ENCODE measurements at places on chromosomes 7 and 10. TPM values are rescaled to one million over a fixed set of nuclear protein-coding genes. Genes with fewer than 3 reads are reported as not detected.

DNA sequence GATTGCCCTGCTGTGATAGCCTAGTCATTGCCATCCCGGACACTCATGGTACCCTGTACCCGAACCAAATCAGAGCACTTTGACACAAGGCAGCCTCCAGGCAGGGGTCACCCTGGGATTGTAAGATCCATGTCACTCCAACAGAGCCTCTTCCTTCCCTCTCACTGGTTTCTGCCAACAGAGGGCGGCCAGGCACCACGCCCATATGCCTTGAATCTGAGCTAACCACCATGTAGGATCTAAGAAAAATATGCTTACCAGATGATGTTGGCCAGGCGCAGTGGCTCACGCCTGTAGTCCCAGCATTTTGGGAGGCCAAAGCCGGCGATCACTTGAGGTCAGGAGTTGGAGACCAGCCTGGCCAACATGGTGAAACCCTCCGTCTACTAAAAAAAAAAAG lies 389.2 kb upstream of the KLF6 start:
- no peaks in the 10 kb centered on the region for H3K27me3 ChIP-seq
- DNase-seq = peak; percentile 25
- H3K4me1 ChIP-seq = no peaks in the 10 kb centered on the region
- peaks cover 5% of the 10 kb centered on the region for H3K36me3 ChIP-seq
- no peak overlapping the region for H3K27ac ChIP-seq
- H3K4me3 ChIP-seq = no peak overlapping the region

DNA sequence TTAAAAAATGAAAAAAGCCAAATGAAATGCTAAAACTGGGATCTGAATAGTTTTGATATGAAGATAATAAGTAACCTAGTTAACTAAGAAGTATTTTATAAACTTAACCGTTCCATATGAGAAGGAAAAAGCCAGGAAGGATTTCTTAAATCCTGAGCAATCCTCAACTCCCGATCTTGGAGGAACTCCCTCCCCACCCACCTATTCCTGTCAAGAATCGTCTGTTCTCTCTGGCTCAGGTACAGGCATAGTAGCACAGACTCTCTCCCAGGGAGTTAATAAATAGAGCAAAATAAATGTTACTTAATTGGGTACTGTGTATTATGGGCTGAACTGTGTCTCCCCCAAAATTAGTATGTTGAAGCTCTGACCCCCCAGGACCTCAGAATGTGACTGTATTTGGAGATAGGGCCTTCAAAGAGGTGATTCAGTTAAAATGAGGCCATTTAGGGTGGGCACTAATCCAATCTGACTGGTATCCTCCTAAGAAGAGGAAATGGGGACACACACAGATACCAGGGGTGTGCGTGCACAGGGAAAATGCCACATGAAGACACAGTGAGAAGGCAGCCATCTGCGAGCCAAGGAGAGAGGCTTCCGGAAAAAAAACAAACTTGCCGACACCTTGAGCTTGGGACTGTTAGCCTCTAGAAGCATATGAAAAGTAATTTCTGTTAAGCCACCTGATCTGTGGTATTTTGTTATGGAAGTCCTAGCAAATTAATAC lies 28.7 kb downstream of the PUS7 start:
- H3K27ac ChIP-seq = no peak overlapping the region
- H3K27me3 ChIP-seq = no peaks in the 10 kb centered on the region
- H3K36me3 ChIP-seq = peaks cover 16% of the 10 kb centered on the region
- no peak for DNase-seq
- H3K4me1 ChIP-seq = peaks cover 19% of the 10 kb centered on the region

- DNase-seq = no peak
- H3K4me1 ChIP-seq = peaks cover 11% of the 10 kb centered on the region
- no peak overlapping the region for H3K27ac ChIP-seq
- H3K36me3 ChIP-seq = no peaks in the 10 kb centered on the region
- no peaks in the 10 kb centered on the region for H3K27me3 ChIP-seq
- H3K4me3 ChIP-seq = no peak overlapping the region
Measured at GRCh38 chr10:63094405-63094804, 38.7 kb upstream of the NRBF2 start.

- no peak overlapping the region for H3K27ac ChIP-seq
- no peaks in the 10 kb centered on the region for H3K4me1 ChIP-seq
- no peak for DNase-seq
- peaks cover 4% of the 10 kb centered on the region for H3K36me3 ChIP-seq
Measured at GRCh38 chr10:114313139-114313538, 74.1 kb downstream of the VWA2 start.

NXPH1 gene
- total RNA-seq = not detected

Measured in Calu3 (cell line).